ENCODE measurements at places on chromosomes 13 and 19.

GRCh38 chr13:114077933-114078325 is 54.5 kb downstream of the RASA3 start:
- no peak for DNase-seq

DNA sequence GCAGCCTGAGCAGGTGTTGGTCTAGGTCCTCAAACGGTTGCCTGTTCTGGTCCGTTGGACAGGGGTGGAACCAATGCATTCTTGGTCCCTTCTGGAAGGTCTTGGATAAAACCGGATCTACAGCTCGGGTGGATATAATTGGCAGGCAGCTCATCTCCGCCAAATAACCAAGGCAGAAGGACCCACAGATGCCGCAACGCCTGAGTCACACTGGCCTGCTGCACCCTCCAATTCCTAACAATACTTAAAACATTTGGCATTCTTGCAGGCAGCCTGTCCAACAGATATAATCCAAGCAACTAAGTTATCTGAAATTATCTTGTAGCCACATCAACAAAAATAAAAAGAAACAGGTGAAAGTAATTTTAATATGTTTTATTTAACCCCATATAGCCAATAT is 59.0 kb upstream of the FGF14 start:
- DNase-seq = no peak

- no peak for DNase-seq
Observed at GRCh38 chr13:113121928-113122471, 599 bp upstream of the F10 start.

- DNase-seq = no peak
Observed at GRCh38 chr19:41407271-41407670, 9.7 kb downstream of the BCKDHA start.

- no peak for DNase-seq
Observed at GRCh38 chr19:39874404-39874803, 28.2 kb upstream of the FBL start.

- DNase-seq = no peak
Observed at GRCh38 chr13:99659226-99659625, 158.0 kb downstream of the TM9SF2 start.

- DNase-seq = peak; percentile 59
Observed at GRCh38 chr19:12723641-12724426, at the start of gene TNPO2. Gene TNPO2, minus strand, starts transcription at chr19:12723932. Its CDS starts 2,955 bp downstream, at chr19:12720977.

- DNase-seq = no peak
Observed at GRCh38 chr13:50205581-50205980, 190.3 kb downstream of the KCNRG start.

GRCh38 chr19:23046743-23047142 is 43.8 kb upstream of the ZNF728 start:
- no peak for DNase-seq

GRCh38 chr13:44021422-44021821 is 141.7 kb downstream of the LACC1 start:
- DNase-seq = no peak

DNA sequence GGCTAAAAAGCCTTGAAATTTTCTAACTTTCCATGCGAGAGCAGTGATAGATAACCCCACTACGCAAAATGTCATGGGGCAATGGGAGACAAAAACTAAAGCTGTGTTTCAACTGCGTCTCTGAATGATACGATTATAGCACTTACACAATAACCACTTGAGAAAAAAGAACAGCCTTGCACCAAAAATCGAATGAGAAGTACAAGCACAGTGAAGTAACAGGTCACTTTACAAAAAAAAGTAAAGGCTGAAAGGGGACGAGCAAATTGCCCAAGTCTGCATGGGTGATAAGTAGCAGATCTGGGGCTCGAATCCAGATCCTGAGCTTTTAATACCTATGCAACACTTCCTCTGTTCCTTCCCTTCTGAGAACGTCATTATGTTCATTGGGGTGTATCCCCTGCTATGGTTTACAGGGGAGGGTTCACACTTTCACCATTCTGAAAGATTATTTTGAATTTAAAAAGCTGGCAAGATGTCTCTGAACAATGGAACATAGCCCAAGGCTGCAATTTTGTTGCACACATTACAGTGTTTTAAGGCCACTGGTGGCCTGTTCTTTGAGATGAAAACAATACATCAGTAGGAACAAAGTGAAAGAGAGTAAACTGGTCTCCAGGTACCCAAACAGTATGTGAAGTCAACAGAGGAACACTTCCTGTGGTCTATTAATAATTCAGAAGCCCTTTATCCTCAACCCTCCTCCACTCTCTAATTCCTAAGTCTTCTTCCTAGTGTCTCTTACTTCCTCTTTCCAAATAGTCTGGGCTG is 3.2 kb downstream of the CPB2 start:
- no peak for DNase-seq

GRCh38 chr13:63288576-63288975 is 1872.9 kb upstream of the PCDH20 start:
- no peak for DNase-seq

- no peak for DNase-seq
Observed at GRCh38 chr13:24313439-24313838, 4.1 kb downstream of the C1QTNF9 start.

DNA sequence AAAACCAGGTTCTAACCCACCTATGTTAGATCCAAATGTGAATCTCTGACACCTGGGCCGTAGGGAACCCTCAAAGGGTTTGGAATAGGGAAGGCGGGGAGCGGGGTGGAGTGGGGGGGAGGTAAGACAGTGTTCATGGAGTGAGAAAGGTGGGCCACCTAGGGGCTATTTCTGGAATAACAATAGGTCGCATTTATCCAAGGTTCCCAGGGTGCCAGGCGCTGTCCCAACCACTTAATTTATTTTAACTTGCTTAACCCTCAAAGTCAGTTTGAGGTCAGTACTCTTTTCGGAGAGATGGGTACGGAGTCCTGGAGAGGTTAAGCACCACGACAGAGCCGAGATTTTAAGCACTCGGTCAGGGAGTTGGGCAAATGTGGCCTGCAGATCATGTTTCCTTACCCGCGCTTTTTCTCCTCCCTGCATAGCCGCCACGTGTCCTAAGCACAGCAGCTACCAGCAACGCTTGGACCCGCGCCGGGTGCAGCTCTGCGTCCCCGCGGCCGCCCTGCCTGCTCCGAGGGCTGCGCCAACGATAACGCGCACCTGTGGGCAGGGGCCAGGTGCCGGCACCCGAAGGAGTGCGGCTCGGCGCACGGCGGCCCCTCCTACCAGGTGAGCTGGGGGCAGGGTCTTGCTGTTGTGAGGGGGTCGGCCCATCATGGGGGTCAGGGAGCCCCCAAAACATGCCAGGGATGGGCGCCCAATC is 25.0 kb upstream of the FXYD3 start:
- DNase-seq = no peak

DNA sequence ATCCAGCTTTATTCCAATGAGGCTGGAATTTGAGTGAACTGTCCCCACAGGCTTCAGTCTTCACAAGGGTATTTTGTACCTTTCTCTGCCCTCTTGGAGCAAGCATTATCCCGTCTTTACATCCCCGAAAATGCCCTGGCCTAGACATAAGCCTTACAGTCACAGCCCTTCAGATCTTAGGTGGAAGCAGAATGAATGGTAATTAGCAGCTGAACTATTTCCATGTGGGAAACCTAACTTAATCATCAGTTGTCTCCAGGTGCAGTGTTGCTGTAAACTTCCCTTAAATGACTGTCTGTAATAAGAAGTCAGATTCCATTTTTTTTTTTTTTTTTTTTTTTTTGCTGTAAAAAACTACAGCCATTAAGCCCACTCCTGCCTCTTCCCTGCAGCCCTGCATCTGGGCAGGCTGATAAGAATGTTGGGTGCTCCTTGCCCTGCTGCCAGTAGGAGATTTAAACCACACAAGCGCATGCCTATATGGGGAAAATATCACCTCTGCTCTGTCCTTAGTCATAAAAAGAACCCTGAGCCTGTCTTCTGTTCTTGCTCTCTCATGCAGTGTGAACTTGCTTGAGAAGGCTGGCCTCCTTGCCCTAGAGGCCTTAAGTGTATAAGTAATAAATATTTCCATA is 426.8 kb upstream of the SLITRK5 start:
- DNase-seq = no peak

GRCh38 chr13:53272873-53273272 is 244.3 kb downstream of the OLFM4 start:
- no peak for DNase-seq

- no peak for DNase-seq
Observed at GRCh38 chr13:50366488-50367174, 351.4 kb downstream of the KCNRG start.

GRCh38 chr13:24875566-24875965 is 111.6 kb downstream of the RNF17 start:
- DNase-seq = no peak

DNA sequence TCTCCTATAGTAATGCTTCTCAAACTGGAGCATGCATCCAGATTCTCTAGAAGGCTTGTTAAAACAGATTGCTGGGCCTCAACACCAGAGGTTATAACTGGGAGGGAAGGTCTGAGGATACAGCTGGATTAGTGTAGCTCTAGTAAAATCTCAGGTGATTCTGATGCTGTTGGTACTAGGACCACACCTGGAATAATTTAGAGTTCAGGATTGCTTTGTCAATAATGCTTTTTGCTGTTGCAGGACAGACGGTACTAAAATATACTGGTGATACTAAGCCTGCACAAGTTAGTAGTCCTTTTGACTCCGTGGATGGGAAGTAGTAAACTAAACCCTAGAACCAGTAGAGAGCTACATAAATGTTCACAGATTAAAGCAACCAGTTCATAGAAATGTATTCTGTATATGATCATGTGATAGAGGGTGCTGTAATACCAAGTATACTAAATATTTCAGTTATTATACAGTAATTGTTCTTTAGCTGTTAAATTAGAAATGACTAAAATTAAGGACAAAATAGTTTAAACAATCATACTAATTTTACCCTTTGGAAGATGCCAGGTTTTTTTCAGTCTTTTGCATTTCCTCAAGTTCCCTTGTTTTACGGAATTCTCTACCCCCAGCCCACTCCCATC is 258.2 kb upstream of the STARD13 start:
- DNase-seq = no peak

DNA sequence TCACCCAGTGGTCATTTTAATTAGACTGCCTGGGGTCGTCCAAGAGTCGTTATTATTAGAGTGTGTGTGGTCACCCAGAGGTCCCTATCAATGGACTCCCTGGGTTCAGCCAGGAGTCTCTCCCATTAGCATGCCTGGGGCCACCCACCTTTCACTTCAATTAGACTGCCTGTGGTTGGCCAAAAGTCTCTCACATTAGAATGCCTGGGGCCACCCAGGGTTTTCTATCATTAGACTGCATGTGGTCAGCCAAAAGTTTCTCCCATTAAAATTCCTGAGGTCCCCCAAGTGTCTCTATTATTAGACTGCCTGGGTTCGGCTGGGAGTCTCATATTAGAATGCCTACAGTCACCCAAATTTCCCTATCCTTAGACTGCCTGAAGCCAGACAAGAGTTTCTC is 1472.6 kb downstream of the UQCRFS1 start:
- no peak for DNase-seq

DNA sequence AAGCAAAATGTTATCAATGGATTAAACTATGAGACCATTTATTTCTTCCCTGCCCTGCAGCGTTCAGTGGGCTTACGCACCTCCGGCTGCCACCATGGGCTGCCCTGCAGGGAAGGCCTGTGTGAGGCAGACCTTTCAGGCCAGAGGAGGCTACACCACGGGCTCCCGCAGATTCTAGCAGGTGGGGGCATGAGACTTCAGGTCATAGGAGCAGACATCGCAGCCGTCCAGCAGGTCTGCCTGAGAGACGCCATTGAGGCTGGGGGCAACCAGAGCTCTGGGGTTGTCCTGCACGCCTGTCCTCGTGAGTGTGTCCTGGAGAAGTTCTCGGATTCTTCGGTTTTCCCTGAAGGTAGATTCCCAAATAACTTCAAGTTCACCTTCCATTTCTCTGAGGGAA is 9.4 kb upstream of the SLC7A9 start:
- DNase-seq = no peak

- no peak for DNase-seq
Observed at GRCh38 chr19:5951338-5951861, 26.5 kb downstream of the RANBP3 start.

DNA sequence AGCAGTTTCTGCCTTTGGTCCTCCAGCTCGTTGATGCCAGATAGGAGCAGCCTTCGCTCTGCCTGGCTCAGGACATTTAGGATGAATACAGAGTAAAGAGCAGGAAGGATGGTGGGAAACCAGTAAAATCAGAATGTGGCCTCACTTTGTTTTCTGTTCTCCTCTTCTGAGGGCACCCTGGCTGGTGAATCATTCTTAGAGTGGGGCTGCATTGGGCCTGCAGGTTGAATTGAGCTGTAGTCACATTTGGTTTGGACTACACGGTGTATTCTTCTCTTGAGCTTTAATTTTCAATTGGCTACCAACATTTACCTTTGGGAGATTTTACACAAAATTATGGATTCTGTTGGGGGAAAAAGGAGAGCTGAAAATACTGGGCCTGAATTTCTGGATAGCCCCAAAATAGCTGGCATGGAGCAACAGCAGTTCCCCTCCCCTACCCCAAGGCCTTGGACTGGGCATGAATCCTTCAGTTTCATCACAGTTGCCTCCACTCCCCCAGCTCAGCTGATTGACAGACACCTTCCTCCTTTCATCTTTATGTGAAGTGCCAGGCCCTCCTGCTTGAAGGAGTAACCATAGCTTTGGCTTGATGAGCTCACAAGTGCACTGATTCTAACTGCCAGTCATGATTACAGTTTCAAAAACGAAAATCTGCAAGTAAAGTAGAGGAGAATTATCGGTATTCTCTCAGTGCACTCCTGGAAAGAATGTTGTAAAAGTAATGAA is 24.3 kb downstream of the ERCC5 start:
- no peak for DNase-seq

DNA sequence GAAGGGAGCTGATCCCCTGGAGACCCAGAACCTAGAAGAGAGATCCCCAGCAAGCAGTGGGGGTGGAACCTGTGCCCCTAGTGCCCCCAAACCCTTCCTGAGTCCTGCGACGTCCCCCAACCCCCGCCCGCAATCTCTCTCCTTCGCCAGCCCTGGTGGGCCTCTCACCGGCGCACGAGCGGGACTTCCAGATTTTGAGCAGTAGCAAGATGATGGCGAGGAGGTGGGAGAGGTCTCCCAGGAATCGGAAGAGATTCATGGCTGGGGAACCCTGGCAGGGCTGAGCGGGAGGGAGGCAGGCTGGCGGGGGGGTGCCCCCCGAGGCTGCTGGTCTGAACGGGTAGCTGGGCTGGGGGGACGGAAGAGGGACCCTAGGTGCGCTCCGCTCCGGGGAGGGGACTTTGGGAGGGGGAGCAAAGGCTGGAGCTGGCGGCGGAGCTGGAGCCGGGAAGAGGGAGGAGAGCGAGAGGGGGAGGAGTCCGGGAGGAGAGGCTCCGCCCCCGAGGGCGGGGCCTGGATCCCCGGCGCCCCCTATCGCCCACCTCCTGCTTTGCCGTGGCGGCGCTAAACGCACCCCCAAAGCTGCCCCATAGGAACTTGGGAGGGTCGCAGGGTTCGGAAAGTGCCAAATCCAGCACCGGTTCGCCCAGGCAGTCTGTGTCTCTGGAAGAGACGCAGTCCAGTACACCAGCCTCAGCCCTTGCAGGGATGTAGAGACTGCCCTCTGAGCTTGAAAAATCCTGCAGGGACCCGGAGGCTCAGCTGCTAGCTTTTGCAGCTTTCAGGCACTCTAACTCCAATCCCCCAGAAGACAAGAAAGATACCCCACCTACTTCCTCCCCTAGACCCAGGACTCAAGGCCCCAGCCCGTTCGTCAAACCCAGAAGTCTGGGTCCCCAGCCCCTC is at the start of gene KDELR1:
Gene KDELR1, minus strand, starts transcription at position 452 of the 906 bp plus-strand sequence. Its CDS starts 193 bp downstream, at position 259.
- DNase-seq = peak; percentile 82

Measured in activated CD8-positive, alpha-beta memory T cell treated with anti-CD3 and anti-CD28 coated beads for 48 hours (primary cell).